ENCODE measurements at places on chromosomes 3 and 15.
A peak's percentile ranks its signal among the peaks of the same experiment; 100 is the strongest.

DNA sequence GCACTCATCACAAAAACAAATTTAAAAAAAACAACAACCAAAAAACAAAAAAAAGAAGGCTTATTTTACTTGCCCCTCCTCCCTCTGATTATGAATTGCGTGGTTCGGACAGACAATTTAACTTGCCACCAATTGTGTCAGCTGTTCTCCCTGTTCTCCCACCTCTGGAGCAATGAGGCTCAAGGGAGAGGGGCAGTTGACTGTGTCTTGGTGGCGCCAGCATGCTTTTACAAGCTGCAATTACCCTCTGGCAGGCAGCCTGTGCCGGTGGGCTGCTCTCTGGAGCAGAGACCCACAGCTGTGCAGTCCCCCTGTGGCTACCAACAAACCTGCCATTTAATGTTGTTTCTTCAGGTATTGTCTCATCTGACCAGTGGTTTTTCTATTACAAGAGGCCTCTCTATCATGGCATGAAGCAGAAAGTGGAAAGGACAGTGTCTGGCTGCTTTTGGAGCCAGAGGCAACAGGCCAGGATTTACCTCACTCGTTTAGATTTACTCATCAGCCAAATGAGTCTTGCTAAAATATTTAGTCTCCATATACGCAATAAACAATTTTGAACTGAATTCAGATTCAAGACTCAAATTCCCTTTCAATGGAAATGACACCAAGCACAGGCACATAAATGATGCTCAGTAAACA is 192.0 kb upstream of the TPRG1 start:
- no peak for DNase-seq

- no peak for DNase-seq
These were observed 31.6 kb downstream of the SLC24A1 start for GRCh38 chr15:65653341-65653740.

GRCh38 chr3:49699281-49699979 is 10.1 kb downstream of the RNF123 start:
- DNase-seq: no peak

DNA sequence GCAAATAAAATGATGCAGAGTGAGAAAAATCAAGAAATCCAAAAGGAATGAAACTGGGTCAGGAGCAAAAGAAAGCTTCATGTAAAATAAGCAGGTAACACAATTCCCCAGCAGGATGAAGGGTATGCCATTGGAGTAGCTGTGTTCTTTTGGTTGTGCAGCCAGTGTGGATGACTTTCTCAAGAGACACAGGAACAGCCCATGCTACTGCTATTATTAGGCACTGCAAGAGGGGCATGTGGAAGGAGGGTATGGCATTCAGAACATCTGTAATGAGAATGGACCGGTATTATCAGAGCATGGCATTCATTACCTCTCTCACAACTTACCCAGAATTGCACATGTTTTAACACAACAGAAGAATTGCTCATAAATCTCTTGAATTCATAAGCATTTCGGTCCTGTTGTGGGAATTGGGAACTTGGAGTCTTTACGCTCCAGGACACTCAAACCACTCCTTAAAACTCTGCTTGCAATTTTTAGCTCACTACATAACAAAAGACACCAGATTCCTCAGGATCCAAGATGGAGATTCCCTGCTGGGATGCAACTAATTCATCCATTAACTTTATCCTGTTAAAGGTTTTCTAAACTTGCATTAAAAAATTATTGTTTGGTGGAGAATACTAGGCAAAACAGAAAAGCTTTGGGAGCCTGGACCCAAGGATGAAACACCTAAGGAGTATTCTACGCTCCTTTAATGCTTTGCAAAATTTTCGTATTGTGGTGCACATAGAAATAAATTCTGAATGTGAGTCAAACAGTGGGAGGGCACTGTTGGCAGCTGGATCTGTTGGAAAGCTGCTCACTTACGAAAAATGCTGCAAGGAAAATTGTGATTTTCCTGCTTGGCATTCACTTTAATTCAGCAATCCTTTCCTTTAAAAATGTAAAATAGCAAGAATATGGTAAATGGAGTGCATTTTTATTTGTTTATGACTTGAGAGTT is 34.6 kb upstream of the CDIN1 start:
- DNase-seq: no peak

DNA sequence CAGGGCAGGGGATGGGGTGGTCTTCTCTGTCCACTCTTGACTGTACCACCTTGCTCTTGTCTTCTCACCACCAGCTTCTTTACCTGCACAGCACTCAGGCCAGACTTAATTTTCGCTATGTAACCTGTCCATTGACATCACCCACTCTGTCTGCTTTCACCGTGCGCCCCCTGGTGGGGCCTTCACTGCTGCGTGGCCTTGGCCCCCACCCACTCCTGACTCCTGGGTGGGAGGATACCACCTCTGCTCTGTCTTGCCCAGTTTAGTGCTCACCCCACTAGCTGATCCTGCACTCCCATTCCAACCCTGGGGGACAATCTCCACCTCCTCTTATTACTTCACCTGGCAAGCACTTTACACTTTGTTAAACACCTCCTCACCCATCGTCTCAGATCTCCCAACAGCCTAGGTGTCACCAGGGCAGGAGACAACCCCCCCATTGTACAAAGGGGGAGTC is 17.7 kb downstream of the PTH1R start:
- DNase-seq: peak; percentile 60

GRCh38 chr3:67083277-67083676 is 85.2 kb downstream of the KBTBD8 start:
- no peak for DNase-seq

DNA sequence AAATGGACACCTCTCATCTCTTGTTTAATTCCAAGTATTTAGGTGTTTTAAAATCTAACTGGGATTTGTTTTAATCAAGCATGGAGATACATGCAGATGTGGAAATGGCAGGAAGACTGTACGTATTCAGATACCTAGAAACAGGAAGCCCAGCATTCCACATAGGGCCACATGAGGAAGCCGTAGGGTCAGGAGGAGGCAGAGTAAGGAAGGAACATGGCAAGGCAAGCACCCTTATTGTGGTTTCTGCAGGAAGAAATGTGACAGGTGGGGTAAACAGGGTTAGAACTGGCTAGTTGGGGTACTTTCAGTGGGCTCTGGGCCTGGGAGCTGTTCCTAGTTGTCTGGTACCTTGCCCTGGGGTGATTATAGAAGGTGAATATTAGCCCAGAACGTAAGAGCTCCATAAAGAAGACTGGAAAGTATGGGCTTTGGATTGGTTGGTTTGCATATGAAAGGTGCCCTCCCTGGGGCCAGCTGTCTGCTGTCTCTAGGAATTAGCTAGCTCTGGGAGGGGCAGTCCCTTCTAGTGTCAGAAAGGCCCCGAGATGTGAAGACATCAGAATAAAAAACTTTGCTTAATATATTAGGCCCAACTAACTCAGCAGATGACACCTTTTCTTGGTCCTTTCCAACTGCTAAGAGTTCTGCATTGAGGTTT is 107.7 kb upstream of the CADPS start:
- DNase-seq: no peak

- no peak for DNase-seq
These were observed 167.7 kb upstream of the NECTIN3 start for GRCh38 chr3:110903771-110904519.

DNA sequence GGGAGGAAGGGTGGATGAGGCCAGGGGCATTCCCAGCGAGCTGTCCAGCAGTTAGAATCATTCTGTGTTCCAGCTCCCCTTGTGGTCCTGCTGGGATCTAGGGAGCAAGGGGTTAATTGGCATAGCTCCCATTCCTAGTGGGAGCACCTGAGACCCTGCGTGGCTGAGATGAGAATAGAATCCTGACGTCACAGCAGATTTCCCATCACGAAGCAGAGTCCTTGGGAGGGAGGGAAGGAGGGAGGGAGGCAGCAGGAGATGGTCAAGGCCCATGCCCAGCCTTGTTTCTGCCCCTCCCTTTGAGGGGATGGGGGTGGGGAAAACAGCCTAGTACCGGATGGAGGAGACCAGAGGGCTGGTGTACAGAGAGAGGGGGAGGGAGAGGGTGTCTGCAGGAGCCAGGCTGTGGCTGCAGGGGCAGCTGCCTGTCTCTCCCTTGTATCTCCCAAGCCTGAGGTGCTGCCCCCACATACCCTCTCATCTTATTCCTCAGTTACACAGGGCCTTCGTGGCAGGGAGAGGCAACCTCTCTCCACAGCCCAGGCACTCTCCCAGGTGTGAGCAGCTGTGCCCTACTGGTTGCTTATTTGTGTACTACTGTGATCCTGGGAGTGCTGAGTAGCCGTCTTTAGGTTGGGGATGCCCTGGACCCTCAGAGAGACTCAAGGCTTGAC is 5.4 kb downstream of the TYRO3 start:
- peak; percentile 6 for DNase-seq

GRCh38 chr3:119870512-119870911 is 88.6 kb downstream of the NR1I2 start:
- no peak for DNase-seq

- DNase-seq: no peak
These were observed 15.9 kb upstream of the SIAH2 start for GRCh38 chr3:150778793-150779401.

DNA sequence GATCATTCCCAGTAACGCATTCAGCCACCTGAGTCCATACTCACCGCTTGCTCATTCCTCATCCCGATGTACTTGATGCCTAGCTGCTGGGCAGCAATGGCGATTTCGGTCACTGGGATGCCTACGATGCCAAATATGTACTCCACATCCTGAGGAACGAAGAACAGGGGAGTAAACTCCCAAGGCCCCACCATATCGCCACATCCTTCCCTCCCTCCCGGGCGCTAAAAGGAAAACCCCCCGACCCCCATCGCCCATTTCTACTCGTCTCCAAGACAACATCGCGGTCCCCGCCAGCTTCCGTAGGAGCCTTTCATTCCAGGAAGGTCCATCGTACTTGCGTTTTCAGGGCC is 347 bp downstream of the HACL1 start:
- DNase-seq: no peak

DNA sequence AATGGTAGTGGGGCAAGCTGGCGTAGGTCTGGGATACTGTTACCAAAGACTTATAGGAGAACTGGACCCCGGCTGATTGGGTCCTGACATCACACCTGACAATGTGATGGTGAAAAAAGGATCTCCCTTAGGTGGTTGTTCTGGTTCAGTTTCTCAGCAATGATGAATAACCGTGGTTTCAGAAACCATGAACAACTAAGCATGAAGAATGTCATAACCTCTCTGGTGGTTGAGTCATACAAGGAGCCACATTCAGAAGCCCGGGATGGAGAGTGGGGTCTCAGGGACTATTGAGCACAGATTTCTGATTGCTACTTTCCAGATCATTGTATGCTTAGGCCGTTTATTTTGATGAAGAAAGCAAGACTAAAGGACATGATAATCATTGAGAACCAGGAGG is 17.4 kb downstream of the GPR160 start:
- DNase-seq: no peak

GRCh38 chr15:44882499-44882968 is 74.0 kb upstream of the TERB2 start:
- DNase-seq: no peak

DNA sequence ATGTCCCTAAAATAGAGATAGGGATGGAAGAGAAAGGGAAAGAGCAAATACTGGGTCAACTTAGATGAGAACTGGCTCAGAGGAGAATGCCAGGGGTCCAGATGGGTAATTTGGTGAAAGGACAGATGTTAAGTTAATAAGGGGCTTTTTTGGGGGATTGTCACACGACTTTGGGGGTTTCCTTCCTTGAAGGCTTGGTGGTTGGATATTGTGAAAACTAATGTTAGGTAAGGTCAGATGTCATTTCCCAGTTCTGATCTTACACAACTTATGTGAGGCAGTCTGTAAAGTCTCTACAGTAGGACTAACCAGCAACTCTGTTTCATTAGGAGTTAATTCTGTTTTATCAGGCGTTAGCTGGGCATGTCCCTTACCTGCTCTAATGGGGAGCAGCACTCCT is 231.1 kb downstream of the NR2F2 start:
- DNase-seq: no peak

- DNase-seq: no peak
These were observed 394.7 kb upstream of the CBLB start for GRCh38 chr3:106263546-106263945.

DNA sequence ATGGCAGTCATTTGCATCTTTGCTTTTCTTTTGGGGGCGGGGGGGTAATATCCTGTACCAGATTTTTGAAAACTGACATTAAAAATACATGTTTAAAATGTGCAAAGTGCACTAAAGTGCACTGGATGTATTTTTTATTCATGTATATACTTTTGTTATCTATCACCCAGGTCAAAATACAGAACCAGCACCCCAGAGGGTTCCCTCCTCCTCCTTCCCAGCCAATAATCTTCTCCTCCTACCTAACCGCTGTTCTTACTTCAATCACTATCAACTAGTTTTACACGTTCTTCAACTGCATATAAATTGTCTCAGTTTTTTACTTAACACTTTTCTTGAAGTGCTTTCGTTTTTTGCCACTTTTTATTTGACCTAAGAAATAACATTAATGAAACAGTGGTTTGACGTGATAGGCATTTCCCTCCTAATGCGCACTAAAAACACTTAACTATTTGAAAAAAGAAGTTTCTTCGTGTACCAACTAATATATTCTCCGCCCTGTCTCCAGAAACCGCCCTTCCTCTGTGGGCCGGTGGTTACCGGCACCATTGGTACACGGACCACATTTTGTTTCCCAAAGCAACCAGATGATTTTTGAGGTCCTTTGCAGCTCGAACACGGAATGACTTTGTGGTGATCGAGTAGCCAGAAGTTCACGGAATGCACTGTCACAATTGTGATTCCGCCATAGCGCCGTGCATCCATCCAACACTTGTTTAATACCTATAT is 836 bp upstream of the AKAP13 start:
- no peak for DNase-seq

DNA sequence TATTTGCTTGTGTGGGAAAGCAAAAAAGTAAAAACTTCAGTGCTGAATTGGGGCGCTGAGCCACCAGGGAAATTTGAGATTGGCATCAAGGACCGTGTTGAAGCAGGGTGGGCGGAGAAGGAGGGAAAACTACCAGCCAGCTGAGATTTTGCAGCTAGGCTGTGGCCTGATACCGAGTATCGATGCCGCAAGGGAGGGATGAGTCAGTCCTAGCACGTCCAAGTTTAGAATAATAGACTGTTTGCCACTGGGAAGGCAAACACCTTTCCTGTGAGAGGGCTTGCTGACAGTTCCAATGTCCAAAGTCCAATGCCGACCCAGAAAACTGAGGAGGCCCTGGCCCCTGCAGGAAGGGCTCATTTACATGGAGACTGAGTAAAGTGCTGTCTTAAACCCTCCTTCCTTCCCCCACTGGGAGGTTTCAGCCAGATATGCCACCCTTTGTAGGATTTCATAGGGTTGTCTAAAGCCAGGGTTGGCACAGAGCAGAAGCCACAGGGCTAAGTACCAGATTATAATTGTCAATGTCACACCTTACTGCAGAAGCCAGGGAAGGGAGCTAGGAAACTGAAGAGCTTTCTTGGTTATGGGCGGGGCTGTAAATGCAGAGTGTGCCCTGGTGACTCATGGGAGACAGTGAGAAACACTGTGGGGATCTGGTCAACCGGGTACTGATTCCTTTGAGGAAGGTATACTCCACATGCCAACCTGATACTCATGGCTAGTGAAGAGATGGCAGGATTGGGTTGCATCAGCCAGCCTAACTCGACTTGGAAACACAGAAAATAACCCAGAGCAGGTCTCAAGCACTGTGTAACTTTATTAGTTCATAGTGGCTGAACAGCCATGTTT is 28.4 kb upstream of the PIK3CB start:
- peak; percentile 49 for DNase-seq
